ENCODE measurements at places on chromosomes 7 and 10. TPM values are rescaled to one million over a fixed set of nuclear protein-coding genes. Genes with fewer than 3 reads are reported as not detected.

DNA sequence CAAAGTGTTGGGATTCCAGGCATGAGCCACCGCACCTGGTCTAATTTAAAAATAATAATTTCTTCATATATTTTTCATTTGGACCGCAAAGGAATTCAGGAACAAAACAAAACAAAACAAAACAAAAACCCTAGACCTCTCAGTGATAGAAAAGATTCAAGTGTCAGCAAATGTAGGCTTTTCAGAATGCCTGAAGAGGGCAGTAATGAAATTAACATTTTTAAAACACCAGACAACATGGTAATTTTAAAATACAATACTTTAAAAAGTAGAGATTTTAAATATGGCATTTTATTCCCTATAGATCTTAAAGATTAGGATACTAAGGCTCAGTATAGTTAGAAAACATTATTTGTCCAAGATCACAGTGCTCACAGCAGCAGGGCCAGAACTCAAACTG, 36.6 kb downstream of the DNMBP start:
- no peak overlapping the region for H3K4me3 ChIP-seq
- H3K36me3 ChIP-seq = peaks cover 27% of the 10 kb centered on the region
- H3K27me3 ChIP-seq = no peaks in the 10 kb centered on the region
- H3K4me1 ChIP-seq = peaks cover 30% of the 10 kb centered on the region

Gene C10orf67
- total RNA-seq = 0.46 TPM

- DNase-seq = no peak
- H3K4me3 ChIP-seq = no peak overlapping the region
- peaks cover 9% of the 10 kb centered on the region for H3K4me1 ChIP-seq
- no peaks in the 10 kb centered on the region for H3K27me3 ChIP-seq
Observed at GRCh38 chr7:74637745-74638144, 19.8 kb upstream of the GTF2I start.

DNA sequence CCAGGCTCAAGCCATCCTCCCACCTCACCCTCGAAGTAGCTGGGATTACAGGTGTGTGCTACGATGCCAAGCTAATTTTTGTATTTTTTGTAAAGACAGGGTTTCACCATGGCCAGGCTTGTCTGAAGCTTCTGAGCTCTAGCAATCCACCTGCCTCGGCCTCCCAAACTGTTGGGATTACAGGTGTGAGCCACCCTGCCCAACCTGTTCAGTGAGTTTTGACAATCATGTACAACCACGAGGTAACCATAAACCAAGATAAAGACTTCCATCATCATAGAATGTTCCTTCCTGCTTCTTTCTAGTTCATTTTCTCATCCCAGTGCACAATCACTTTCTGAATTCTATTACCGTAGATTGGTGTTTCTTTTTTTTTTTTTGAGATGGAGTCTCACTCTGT, 30.5 kb upstream of the MKRN1 start:
- H3K4me3 ChIP-seq = no peak overlapping the region
- H3K27me3 ChIP-seq = no peaks in the 10 kb centered on the region
- DNase-seq = no peak
- H3K27ac ChIP-seq = no peak overlapping the region
- peaks cover 8% of the 10 kb centered on the region for H3K4me1 ChIP-seq
- no peaks in the 10 kb centered on the region for H3K36me3 ChIP-seq

- H3K27me3 ChIP-seq = peaks cover 6% of the 10 kb centered on the region
- H3K36me3 ChIP-seq = no peaks in the 10 kb centered on the region
- DNase-seq = no peak
- no peak overlapping the region for H3K4me3 ChIP-seq
Observed at GRCh38 chr10:44030132-44030531, 354.8 kb downstream of the CXCL12 start.

Gene GRID1
- 0.48 TPM for total RNA-seq

GRCh38 chr10:68752711-68753350, 31.8 kb downstream of the CCAR1 start:
- no peaks in the 10 kb centered on the region for H3K4me1 ChIP-seq
- no peak for DNase-seq
- H3K27ac ChIP-seq = no peak overlapping the region
- no peak overlapping the region for H3K4me3 ChIP-seq
- H3K36me3 ChIP-seq = peaks cover 74% of the 10 kb centered on the region

DNA sequence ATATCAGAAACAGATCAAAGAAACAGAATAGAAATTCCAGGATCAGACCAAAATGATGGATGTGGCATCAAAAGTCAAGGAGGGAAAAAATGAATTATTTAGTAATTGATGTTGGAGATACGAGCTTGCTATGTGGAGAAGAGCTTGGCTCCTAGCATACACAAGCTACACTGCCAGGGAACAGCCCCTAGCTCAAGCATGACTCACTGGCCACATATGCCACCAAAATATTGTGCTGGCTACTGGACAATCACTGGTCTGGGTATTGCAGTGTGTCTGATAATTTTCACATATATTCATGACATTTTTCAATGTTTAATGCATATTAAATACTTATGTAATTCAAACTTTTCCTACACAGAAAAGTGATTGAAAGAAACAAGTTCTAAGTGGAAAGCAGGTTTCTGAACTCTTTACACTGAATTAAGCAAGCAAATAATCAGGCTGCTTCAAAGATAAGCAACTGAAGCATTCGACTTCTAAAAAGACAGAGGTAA, 59.3 kb downstream of the OAT start:
- DNase-seq = no peak
- H3K4me1 ChIP-seq = no peaks in the 10 kb centered on the region

DNA sequence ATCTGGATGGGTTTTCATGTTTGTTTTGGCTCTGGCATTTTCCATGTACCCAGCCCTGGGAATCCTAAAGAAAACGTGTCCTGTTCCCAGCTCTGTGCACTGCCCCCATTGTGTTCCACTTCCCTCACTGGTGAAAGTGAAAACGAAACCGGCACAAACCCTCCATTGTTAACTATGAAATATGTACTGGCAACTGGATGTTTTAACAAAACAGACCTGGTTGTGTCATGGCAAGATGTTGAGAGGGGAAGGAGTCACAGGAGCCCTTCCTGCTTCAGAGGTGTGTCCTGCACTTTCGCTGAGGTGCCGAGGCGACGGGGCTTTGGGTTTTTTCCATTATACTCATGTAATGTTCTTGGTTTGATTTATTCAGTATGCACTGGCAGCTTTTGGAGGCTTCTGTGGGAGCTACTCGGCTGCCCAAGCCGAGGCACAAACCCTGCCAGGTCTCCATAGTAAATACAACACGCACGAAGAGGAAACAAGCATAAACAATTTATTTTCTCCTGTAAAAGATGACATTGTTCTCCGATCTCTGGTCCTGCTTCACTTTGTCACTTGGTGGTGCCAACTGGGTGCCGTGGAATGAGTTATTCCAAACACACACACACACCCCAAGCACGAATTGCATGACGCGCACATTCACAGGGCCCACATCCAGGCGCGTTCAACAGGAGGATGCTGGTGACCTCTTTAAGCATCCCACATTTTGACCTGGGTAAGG, 118.2 kb downstream of the CDK6 start:
- H3K4me1 ChIP-seq = peaks cover 30% of the 10 kb centered on the region
- H3K4me3 ChIP-seq = peak overlapping the region; percentile 54
- peaks cover 2% of the 10 kb centered on the region for H3K36me3 ChIP-seq
- no peaks in the 10 kb centered on the region for H3K27me3 ChIP-seq
- H3K27ac ChIP-seq = peak overlapping the region; percentile 90

DNA sequence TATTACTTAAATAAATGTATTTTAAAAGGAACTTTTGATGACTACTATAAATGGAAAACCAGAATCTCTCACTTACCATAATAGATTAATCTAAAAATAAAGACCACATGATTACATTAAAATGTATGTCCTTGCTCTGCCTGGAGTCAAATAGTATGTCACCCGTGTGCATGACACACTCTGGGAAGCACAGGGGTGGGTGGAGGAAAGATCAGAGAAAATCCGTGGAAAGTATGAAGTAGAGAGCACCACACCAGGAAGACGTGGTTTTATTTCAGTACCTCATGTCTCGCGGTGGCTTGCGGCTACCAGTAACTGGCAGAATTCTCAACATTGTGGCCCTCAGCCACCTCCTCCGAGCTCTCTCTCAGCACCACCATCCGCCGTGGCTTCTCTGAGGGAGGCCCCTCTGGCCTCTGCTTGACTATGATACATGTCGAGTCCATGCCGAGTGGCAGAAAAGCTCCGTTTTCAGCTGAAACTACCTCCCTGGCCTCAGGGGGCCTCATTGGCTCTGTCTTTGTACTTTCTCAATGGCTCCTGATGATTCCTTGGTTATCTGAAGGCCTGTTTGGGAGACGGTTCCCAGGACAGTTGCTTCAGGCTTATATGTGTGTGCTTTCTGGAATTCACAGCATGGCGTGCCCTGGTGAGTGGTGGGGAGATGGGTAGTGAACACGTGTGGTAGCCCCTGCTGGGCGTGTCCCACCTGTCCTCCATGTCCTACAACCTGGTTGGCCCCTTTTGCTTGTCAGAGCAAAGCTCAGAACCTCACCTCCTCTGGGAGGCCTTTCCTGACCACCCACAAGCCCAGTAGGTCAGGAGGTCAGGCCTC, 49.8 kb downstream of the LHPP start:
- no peaks in the 10 kb centered on the region for H3K27me3 ChIP-seq
- H3K4me3 ChIP-seq = no peak overlapping the region
- H3K27ac ChIP-seq = no peak overlapping the region
- no peak for DNase-seq

- H3K27me3 ChIP-seq = no peaks in the 10 kb centered on the region
- H3K27ac ChIP-seq = no peak overlapping the region
- H3K4me1 ChIP-seq = no peaks in the 10 kb centered on the region
- no peaks in the 10 kb centered on the region for H3K36me3 ChIP-seq
Observed at GRCh38 chr10:103982639-103983038, 15.7 kb downstream of the SLK start.

Gene SLC26A5
- total RNA-seq = not detected

Gene CLDN4
- 13.7 TPM for total RNA-seq
